ENCODE measurements at places on chromosomes 7 and 10. TPM values are rescaled to one million over a fixed set of nuclear protein-coding genes. Genes with fewer than 3 reads are reported as not detected.

CAV1 gene
- total RNA-seq: 514 TPM

PROSER2 gene
- 35.7 TPM for total RNA-seq

ZNF107 gene
- total RNA-seq: 6.4 TPM

ENO4 gene
- 0.80 TPM for total RNA-seq

CALML3 gene
- total RNA-seq: not detected

NPC1L1 gene
- not detected for total RNA-seq

YAE1 gene
- total RNA-seq: 73.8 TPM

PSD gene
- not detected for total RNA-seq

KAZALD1 gene
- total RNA-seq: 12.2 TPM

SNX10 gene
- total RNA-seq: 54.2 TPM

ADARB2 gene
- total RNA-seq: 0.11 TPM

ZNF804B gene
- total RNA-seq: not detected

- DNase-seq: no peak
Observed at GRCh38 chr10:54131833-54132232, 669.2 kb downstream of the PCDH15 start.

GRCh38 chr10:128306535-128306934 lies 180.3 kb upstream of the MKI67 start:
- no peak for DNase-seq

DNA sequence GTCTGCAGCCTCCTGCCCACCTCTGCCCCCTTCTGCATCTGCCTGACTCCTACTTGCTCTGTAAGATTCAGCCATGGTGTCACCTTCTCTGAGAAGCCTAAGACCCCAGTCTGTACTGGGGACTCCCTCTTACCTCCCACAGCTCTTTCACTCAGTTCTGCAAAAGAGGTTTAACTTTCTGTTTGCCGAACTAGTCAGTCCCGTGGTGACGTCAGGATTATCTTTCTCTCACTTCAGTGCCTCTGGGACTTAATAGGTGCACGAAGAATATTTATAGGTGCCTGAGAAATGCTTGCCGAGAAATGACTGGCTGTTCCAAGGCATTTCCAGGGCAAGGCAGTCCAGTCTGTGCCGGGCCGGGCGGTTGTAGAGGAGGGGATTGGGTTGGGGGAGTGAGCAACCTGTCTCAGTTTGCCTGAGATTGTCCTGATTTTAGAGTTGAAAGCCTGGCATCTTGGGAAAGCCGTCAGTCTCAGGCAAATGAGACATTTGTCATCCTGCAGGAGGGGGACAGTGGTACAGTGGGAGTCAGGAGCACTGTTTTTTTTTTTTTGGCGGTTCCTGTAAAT lies 227.5 kb upstream of the NPVF start:
- peak; percentile 33 for DNase-seq

DNA sequence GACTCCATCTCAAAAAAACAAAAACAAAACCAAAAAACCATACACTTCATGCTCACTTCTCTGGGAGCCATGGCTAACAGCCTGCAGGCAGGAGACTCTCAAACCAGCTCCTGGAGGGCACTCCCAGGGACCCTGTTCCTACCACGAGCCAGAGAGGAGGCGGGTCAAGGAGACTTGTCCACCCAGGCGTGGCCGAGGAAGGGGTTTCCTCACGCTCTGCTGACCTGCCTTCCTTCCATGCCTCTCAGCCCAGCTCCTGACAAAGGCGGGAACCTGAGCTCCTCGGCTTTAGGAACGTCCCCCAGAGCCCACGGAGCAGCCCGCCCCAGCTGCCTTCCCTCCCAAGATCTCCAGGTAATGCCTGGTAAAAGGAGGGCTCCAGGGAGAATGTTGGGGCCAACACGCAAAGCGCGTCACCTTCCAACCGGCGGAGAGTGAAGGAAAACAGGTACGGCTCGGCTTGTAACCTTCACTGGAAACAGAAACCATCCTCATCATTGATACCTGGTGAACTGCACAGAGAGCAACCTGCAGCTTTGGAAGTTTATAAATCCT lies 9.5 kb downstream of the GPR146 start:
- DNase-seq: no peak

DNA sequence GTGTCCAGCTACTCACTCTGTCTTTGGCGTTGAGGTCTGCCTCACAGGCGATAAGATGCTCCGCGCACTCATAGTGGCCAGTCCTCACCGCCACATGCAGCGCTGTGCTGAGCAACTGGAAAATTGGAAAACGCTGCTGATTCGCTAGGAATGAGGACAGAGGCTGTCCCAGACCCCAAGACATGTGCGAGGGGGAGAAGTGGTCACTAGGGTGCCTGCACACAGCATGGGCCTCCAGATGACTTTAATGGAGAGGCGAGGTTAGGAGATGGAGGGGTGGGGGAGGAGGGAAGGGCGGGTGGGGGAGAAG lies 5.2 kb downstream of the ANKRD1 start:
- no peak for DNase-seq

GRCh38 chr7:3859431-3859830 lies 558.4 kb downstream of the SDK1 start:
- peak; percentile 23 for DNase-seq

GRCh38 chr7:135102372-135102771 lies 45.5 kb upstream of the TMEM140 start:
- DNase-seq: no peak

- no peak for DNase-seq
Observed at GRCh38 chr10:108204528-108205305, 1040.2 kb upstream of the SORCS1 start.

- peak; percentile 77 for DNase-seq
Observed at GRCh38 chr10:99661377-99661763, 2.1 kb downstream of the ENTPD7 start.

- no peak for DNase-seq
Observed at GRCh38 chr7:129108581-129108980, 35.9 kb upstream of the TSPAN33 start.

DNA sequence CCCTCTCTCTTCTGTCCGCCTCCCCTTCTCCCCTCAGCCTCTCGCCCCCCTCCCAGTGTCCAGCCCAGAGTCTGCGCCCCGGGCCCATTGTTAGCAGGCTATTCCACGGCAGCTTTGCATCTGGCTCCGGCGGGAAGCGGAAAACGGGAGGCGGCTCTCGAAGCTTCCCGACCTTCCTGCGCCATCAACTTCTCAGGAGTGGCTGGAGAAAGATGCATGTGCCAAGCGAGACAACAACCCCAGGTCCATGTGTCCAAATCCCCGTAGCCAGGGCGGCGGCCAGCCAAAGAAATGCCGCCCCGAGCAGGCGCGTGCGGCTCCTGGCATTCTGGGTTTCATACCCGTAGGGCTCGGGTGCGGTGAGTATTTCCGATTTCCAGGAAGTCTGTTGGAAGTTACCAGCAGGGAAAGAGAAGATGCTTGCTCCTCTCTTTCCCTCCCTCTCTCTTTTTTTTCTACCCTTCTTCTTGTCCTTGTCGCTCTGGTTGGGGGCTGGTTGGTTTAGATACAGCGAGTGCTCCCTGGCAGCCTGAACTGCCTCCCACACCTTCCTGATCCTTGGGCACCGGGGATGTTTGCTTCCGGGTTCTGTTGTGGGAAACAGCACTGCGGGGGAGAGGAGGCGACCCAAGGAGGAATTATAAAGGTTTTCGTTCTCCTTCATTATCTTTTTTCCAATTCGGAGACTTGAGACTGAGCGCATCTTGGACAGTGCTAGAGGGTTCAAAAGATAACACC lies 1.2 kb upstream of the HOXA2 start:
- peak; percentile 79 for DNase-seq

DNA sequence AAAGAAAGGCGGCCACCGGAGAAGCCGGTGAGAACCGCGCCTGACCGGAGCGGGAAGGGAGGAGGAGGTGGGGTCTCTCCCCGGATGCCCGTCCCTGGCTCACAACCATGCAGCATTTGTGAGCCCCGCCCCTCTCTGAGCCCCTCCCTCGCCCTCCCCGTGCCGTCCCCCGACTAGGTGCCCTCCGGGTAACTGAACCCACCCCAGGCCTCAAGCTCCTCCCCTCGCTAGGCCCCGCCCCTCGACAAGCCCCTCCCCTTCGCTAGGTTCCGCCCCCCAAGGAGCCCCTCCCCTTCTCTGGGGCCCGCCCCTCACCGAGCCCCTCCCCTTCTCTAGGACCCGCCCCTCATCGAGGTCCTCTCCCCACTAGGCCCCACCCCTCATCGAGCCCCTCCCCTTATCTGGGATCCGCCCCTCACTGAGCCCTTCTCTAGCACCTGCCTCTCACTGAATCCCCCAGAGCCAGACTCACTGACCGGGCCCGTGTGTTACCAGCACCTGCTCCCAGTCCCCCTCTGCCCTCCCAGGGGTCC lies 42.2 kb upstream of the HSPB1 start:
- DNase-seq: peak; percentile 85

GRCh38 chr7:25795824-25796235 lies 356.2 kb upstream of the NFE2L3 start:
- DNase-seq: peak; percentile 49

- peak; percentile 87 for DNase-seq
Observed at GRCh38 chr10:110446954-110447608, 50.6 kb upstream of the DUSP5 start.

DNA sequence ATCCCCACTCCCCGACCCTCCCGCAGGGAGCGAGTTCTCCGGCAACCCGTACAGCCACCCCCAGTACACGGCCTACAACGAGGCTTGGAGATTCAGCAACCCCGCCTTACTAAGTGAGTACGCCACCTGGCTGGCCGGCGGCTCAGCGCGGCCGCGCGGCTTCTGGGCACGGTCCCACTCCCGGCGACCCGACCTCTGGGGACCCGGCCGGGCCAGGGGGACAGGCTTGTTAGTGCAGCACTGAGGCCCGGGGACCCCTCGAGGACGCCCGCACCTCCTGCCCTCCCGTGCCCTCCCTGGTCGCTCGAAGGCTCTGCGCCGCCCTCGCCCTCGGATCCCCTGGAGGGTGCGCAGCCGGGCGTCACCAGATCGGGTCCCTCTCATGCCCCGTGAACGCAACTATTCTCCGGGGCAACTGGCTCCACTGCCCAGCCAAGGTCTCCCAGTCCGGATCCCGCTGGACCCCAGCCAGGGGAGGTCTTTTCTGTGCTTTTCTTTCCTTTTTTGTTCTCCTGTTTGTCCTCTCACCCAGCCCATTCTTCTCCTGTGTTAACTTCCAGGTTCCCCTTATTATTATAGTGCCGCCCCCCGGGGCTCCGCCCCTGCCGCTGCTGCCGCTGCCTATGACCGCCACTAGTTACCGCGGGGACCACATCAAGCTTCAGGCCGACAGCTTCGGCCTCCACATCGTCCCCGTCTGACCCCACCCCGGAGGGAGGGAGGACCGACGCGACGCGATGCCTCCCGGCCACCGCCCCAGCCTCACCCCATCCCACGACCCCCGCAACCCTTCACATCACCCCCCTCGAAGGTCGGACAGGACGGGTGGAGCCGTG lies 81.8 kb downstream of the PAX2 start:
- DNase-seq: peak; percentile 42

GRCh38 chr10:84008878-84009277 lies 130.4 kb upstream of the GHITM start:
- no peak for DNase-seq

- DNase-seq: no peak
Observed at GRCh38 chr10:132805599-132805998, 19.7 kb upstream of the NKX6-2 start.

- no peak for DNase-seq
Observed at GRCh38 chr10:82738592-82738991, 863.6 kb downstream of the NRG3 start.

DNA sequence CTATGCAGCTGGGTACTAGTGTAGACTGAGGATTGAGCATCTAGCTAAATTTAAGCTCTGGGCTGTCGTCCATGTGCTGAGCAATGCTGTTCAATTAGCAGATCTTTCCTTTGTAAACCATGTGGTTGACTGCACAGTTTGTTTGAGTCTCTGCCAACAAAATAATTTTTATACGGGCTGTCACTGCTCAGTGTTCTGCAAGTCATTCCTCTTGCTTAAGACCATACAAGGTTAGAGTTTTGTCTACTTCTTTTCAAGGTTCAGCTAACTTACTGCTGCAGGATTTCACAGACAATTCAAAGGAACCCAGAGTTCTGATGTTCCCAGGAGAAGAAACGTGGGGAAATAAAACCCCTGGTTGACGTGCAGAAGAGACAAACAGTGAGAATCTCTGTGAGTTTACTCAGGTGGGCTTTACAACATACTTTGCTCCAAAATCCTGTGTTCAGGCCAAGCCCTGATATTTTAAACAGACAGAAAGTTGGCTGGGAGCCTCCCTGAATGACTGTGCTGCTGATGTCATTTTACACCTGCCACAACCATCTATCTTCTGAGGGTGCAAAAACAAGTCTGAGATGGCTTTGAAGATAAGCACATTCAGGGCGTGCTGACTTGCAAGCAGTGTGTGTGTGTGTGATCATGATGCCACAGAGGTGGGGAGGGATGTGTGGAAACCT lies 177.1 kb upstream of the SVIL start:
- peak; percentile 79 for DNase-seq

DNA sequence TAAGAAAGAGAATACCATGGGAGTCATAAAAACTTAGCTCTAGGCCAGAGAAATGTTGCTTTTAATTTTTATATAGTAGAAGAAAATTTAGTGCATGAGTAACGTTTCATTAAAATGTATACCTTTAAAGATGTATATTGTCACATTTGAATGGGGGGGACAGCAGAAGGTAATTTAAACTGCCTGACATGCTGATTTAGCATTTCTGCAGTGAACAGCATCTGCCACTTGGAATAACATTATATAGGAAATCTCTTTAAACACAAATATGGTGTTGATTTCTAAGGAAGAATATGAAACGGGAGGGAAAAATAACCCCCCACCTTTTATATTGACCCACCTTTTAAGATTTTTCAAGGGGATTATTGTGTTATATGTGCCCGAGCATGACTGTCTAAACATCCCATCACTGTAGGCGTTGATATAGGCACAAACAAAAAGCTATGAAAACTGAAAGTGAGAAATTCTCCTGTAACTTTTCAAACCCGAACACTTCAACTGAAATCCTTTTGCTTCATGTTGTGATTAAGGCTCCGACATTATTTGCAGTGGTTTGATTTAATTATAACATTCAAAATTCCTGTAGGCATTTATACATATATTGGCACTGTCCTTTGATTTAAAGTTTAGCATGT lies 244.7 kb upstream of the CELF2 start:
- no peak for DNase-seq

DNA sequence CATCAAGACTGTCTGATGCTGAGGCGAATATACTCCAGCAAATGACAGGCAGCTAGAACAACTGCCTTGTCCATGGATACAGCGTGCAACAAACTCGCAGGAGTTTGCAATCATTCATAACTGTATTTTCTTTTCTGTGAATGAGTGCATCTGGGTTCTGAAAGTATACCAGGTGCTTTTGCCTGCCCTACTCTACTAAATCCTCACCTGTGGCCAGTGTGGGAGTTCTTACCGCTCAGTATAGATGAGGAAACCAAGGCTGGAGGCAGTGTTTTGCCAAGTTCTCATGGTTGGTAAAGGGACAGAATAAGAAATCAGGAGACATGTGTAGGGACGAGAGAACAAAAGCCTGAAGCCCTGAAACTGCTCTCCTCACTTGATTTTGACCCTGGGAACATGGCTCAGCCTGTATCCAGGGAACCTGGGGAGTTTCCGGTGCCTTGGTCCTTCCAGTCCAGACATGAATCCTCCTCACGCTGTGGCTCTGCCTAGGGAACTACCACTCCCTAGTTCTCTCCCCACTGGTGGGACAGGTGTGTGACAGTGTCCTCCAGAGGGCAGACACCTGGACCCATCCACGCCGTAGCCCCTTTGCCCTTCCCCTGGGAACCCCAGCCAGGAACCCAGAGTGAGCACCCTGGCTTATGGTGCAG lies 142.0 kb downstream of the CDH23 start:
- DNase-seq: no peak

All from Daoy (cell line).